Spleen (tissue), 13 donors: ENCODE measurements at places on chromosomes 3 and 15.

DNA sequence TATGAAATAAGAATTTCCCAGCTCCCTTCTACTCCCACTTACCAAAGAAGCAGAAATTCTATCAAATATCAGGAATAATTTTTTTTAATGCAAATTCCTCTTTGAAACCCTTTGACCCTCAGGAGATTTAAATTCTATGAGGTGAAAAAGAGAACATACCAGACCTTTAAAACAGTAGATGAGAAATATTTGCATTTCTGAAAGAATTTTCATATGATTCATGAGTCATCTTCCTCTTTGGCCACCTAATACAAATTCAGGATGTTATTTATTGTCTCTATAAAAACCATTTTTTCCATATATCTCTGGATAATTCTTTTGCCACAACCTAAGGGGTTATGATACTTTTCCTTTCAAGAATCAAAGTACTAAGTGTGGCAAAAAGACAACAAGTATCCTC is 67.3 kb upstream of the ST3GAL6 start:
- DNase-seq, result no peak
- H3K27me3 ChIP-seq, result no peaks in the 10 kb centered on the region
- no peak overlapping the region for H3K4me3 ChIP-seq
- H3K36me3 ChIP-seq, result no peaks in the 10 kb centered on the region

DNA sequence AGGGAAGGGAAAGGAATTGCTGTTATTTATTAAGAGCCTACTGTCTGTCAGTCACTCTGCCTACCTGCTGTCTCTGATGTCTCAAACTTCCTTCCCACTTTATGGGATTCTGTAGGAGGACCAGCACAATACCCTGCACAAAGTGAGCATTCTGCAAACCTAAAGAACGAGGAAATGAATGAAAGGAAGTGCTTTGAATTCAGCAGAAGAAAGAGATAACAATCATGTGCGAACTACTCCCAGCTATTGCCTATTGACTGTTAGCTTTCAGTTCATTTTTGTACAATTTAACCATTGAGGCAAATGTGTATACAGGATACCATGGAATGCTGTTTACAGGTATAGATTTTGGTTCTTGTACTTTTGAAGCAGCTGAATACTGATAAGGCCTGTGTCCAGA is 66.8 kb downstream of the CMSS1 start:
- H3K4me1 ChIP-seq, result peaks cover 6% of the 10 kb centered on the region
- no peaks in the 10 kb centered on the region for H3K27me3 ChIP-seq
- no peak for DNase-seq
- no peak overlapping the region for H3K27ac ChIP-seq

- H3K4me1 ChIP-seq, result peaks cover 10% of the 10 kb centered on the region
- peak; percentile 80 for DNase-seq
- H3K27me3 ChIP-seq, result no peaks in the 10 kb centered on the region
- H3K36me3 ChIP-seq, result no peaks in the 10 kb centered on the region
- H3K27ac ChIP-seq, result no peak overlapping the region
- H3K4me3 ChIP-seq, result no peak overlapping the region
Observed at GRCh38 chr3:61358364-61358763, 107.1 kb upstream of the FHIT start.

GRCh38 chr15:40306371-40306770 is 1.4 kb downstream of the PLCB2 start:
- H3K4me3 ChIP-seq, result peak overlapping the region; percentile 55
- DNase-seq, result peak; percentile 78
- H3K4me1 ChIP-seq, result peaks cover 57% of the 10 kb centered on the region
- no peaks in the 10 kb centered on the region for H3K36me3 ChIP-seq
- H3K27ac ChIP-seq, result peak overlapping the region; percentile 94

GRCh38 chr3:176274161-176274560 is 923.1 kb downstream of the TBL1XR1 start:
- no peaks in the 10 kb centered on the region for H3K27me3 ChIP-seq
- no peaks in the 10 kb centered on the region for H3K36me3 ChIP-seq
- no peaks in the 10 kb centered on the region for H3K4me1 ChIP-seq
- H3K4me3 ChIP-seq, result no peak overlapping the region
- H3K27ac ChIP-seq, result no peak overlapping the region

- no peaks in the 10 kb centered on the region for H3K36me3 ChIP-seq
- no peak for DNase-seq
- peaks cover 25% of the 10 kb centered on the region for H3K4me1 ChIP-seq
- peaks cover 88% of the 10 kb centered on the region for H3K27me3 ChIP-seq
- no peak overlapping the region for H3K4me3 ChIP-seq
- H3K27ac ChIP-seq, result no peak overlapping the region
Observed at GRCh38 chr15:83285979-83286553, 1.6 kb upstream of the BNC1 start.

- H3K4me1 ChIP-seq, result peaks cover 41% of the 10 kb centered on the region
- DNase-seq, result peak; percentile 72
- H3K27ac ChIP-seq, result peak overlapping the region; percentile 100
- peak overlapping the region; percentile 77 for H3K4me3 ChIP-seq
Observed at GRCh38 chr15:101652786-101653430, 727 bp upstream of the TM2D3 start.

GRCh38 chr3:64105816-64106215 is 82.5 kb upstream of the PSMD6 start:
- H3K36me3 ChIP-seq, result no peaks in the 10 kb centered on the region
- H3K4me1 ChIP-seq, result no peaks in the 10 kb centered on the region
- no peak overlapping the region for H3K4me3 ChIP-seq
- H3K27me3 ChIP-seq, result no peaks in the 10 kb centered on the region

- DNase-seq, result no peak
- H3K36me3 ChIP-seq, result no peaks in the 10 kb centered on the region
- H3K27me3 ChIP-seq, result no peaks in the 10 kb centered on the region
- H3K4me1 ChIP-seq, result peaks cover 4% of the 10 kb centered on the region
- no peak overlapping the region for H3K4me3 ChIP-seq
- H3K27ac ChIP-seq, result no peak overlapping the region
Observed at GRCh38 chr3:12719541-12719940, 39.5 kb downstream of the TMEM40 start.

GRCh38 chr15:25182736-25183445 is 228.1 kb downstream of the SNRPN start:
- no peaks in the 10 kb centered on the region for H3K27me3 ChIP-seq
- no peak overlapping the region for H3K4me3 ChIP-seq

DNA sequence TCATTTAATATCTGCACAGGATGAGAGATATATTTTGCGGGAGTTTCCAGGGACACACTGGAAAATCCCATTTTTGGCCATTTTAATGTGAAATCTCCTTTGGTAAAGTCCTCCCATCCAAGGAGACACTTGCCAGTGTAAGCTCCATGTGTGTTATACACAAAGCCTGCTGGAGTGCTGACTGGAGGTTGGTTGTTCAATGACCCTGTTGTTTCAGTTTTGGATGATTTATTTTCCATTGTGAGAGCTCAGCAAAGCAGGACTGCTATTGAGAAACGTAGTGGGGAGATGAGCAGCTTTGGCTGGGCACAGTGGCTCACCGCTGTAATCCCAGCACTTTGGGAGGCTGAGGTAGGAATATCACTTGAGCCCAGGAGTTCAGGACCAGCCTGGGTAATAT is 127.7 kb downstream of the NUP210 start:
- H3K27ac ChIP-seq, result no peak overlapping the region
- H3K27me3 ChIP-seq, result no peaks in the 10 kb centered on the region
- H3K36me3 ChIP-seq, result no peaks in the 10 kb centered on the region
- H3K4me1 ChIP-seq, result no peaks in the 10 kb centered on the region
- H3K4me3 ChIP-seq, result no peak overlapping the region
- DNase-seq, result no peak

GRCh38 chr3:73255609-73256029 is 194.2 kb downstream of the EBLN2 start:
- no peak overlapping the region for H3K27ac ChIP-seq
- H3K4me1 ChIP-seq, result no peaks in the 10 kb centered on the region
- no peak for DNase-seq
- no peaks in the 10 kb centered on the region for H3K36me3 ChIP-seq
- no peak overlapping the region for H3K4me3 ChIP-seq

DNA sequence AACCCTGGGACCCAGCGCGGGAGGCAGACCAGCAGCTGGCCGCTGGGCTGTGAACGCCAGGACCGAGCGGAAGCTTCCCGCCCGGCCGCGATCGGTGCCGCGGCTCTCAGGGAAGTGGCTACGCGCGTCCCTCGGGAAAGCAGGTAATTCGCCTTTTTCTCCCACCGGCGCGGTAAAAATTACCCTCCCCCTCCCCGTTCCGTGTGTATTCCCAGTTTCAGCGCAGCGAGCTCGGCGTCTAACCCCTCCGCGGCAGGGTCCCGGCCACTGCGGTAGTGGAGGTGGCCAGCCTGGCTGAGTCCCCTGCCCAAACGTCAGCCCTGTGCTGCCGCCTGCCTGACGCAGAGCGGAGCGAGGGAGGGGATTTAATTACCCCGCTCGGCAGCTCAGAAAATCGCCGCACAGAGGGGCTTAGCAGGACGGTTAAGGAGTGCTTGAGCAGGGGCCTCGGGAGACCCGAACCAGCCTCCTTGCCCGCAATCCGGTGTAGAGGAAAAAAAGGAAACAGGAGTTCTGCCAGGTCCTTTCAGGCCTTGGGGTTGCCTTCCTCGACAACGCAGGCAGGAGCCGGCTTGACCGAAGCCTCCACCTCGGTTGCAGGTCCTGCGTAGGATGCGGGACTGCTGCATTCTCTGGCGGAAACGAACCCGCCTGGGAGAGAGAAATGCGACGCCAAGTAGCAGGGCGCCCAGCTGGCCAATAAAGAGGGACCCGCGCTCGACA is 2.9 kb downstream of the GATA2 start:
- H3K27me3 ChIP-seq, result peaks cover 73% of the 10 kb centered on the region
- H3K4me3 ChIP-seq, result peak overlapping the region; percentile 73
- H3K4me1 ChIP-seq, result peaks cover 94% of the 10 kb centered on the region
- H3K36me3 ChIP-seq, result no peaks in the 10 kb centered on the region
- peak; percentile 81 for DNase-seq

GRCh38 chr3:184236636-184237035 is 7.3 kb downstream of the VWA5B2 start:
- no peak overlapping the region for H3K4me3 ChIP-seq
- peaks cover 50% of the 10 kb centered on the region for H3K27me3 ChIP-seq
- H3K27ac ChIP-seq, result no peak overlapping the region
- H3K36me3 ChIP-seq, result peaks cover 5% of the 10 kb centered on the region
- DNase-seq, result no peak

DNA sequence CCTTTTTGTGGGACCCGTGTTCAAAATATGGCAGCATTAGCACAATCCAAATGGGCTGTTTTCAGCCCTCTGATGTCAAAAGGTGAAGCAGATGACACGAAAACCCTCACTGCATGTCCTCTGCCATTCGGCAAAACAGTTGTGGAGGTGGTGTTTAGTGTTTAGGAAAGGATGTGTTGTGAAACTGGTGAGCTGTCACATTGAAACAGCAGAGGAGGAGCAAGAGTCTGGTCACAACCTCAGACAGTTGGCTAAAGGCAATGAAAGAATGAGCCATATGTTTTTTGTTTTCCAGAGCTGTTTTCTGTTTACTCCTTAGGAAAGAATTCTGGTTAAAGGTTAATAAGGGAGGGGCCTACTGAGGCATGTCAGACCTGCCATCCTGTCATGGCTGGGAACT is 140.7 kb downstream of the VPS8 start:
- no peak overlapping the region for H3K27ac ChIP-seq

DNA sequence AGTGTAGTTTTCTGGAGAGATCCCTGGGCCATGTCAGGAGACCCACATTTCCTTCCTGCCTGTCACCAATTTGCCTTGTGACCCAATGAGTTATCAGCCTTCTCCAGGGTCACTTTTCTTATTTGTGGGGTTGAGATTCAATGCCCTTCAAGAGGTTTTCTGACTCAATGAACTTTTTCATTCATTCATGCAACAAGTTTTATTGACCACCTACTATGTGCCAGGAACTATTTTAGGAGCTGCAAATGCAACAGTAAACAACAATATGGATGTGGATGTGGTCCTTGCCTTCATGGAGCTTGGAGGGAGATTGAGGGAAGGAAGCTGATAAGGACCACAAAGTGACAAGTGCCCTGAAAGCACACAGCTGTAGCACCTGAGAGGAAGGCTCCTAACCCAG is 142.8 kb downstream of the OPA1 start:
- no peaks in the 10 kb centered on the region for H3K36me3 ChIP-seq
- H3K27me3 ChIP-seq, result no peaks in the 10 kb centered on the region
- no peaks in the 10 kb centered on the region for H3K4me1 ChIP-seq

DNA sequence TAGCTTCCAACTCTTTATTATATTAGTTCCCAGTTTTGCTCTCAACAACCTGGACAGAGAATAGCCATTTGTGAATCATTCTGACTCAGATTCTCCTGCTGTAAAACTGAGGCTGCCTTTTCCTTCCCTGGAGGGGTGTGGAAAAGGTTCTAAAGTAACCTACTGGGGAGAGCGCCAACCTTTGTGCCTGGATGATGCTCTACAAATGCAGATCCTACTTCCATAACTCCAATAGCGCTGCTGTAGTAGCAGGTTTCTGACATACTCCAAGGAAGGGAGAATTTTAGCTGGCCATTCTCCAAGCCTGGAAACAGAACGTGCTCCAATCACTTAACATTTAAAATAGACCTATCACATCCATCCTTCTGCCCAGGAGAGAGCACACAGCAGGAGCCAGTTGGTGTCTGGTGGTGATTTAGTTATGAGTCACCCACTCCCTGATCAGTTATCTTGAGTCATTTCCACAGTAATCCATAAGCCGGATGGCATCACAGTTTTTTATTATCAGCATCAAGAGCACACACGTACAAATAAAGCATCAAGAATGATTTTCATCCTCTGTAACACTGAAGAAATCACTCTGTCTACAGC is 38.3 kb downstream of the MYH15 start:
- no peaks in the 10 kb centered on the region for H3K27me3 ChIP-seq
- H3K4me3 ChIP-seq, result no peak overlapping the region
- H3K4me1 ChIP-seq, result no peaks in the 10 kb centered on the region
- no peak overlapping the region for H3K27ac ChIP-seq

DNA sequence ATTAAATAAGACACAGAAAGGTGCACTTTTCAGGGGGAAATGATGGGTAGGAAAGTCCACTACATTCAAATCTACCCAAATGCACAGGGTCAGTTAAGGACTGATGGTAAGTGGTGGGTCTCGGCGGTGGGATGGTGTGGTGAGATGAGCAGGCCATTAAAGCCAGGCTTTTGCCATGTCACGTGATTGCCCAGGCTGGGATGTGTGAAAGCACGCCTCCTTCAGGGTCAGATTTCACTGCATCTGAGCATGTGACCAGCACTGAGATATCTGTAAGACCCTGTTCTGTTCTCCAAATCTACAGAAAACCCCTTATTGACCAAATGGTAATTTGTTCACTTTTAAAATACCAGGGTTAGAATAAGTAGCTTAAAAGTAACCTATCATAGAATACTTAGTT is 301.5 kb downstream of the MEX3B start:
- no peaks in the 10 kb centered on the region for H3K36me3 ChIP-seq
- DNase-seq, result no peak
- H3K4me3 ChIP-seq, result no peak overlapping the region
- no peaks in the 10 kb centered on the region for H3K27me3 ChIP-seq

GRCh38 chr15:47439146-47440111 is 277.9 kb upstream of the SEMA6D start:
- H3K36me3 ChIP-seq, result no peaks in the 10 kb centered on the region
- H3K4me3 ChIP-seq, result no peak overlapping the region
- no peak for DNase-seq
- no peak overlapping the region for H3K27ac ChIP-seq
- H3K4me1 ChIP-seq, result no peaks in the 10 kb centered on the region
- no peaks in the 10 kb centered on the region for H3K27me3 ChIP-seq

GRCh38 chr3:185537369-185537970 is 14.9 kb downstream of the LIPH start:
- no peaks in the 10 kb centered on the region for H3K4me1 ChIP-seq
- H3K4me3 ChIP-seq, result no peak overlapping the region
- no peaks in the 10 kb centered on the region for H3K36me3 ChIP-seq
- peak overlapping the region; percentile 61 for H3K27ac ChIP-seq
